ENCODE measurements at places on chromosomes 16 and 17.

- DNase-seq: no peak
Measured at GRCh38 chr16:57284209-57284951, at the start of gene PLLP. TSS of gene PLLP (minus strand) at chr16:57284672. CDS start at chr16:57284540, 132 bp downstream.

GRCh38 chr16:49754495-49755312, 101.2 kb downstream of the ZNF423 start:
- no peak for DNase-seq

DNA sequence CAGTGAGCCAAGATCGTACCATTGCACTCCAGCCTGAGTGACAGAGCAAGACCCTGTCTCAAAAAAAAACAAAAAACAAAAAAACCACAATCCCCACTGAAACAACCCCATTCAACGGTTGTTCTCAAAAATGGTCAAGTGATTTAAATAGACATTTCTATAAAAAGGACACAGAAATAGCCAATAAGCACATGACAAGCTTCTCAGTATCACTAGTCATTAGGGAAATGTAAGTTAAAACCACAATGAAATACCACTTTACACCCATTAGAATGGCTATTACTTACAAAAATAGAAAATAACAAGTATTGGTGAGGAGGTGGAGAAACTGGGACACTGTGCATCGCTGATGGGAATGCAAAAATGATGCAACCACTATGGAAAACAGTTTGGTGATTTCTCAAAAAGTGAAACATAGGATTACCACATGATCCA, 26.6 kb upstream of the MYLK3 start:
- no peak for DNase-seq

GRCh38 chr16:48860341-48860740, 250.4 kb upstream of the N4BP1 start:
- no peak for DNase-seq

- DNase-seq: no peak
Measured at GRCh38 chr17:349666-350065, 2.9 kb downstream of the RPH3AL start.

DNA sequence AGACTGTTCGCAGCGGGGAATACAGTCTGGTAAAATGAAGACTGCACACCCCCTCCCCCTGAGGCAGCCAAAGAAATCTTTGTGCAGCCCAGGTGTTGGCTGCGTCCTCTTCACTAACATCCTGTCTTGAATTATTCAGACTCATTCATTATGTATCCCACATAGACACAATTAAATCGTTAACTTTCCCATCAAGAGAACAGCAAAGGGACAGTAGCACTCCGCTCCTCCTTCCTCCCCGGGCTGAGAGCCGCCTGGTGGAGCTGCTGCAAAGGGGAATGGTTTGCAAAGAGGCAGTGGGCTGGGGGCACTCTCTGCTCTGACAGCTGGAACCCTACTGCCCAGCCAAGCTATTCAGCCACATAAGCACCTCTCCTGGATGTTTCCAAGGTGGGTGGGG, 290.0 kb upstream of the SOX9 start:
- DNase-seq: no peak

GRCh38 chr17:65085397-65085796, 28.9 kb upstream of the GNA13 start:
- no peak for DNase-seq

- DNase-seq: no peak
Measured at GRCh38 chr17:74768069-74768762, 7.9 kb downstream of the NAT9 start.

GRCh38 chr16:55498101-55498500, 10.8 kb upstream of the LPCAT2 start:
- DNase-seq: no peak

DNA sequence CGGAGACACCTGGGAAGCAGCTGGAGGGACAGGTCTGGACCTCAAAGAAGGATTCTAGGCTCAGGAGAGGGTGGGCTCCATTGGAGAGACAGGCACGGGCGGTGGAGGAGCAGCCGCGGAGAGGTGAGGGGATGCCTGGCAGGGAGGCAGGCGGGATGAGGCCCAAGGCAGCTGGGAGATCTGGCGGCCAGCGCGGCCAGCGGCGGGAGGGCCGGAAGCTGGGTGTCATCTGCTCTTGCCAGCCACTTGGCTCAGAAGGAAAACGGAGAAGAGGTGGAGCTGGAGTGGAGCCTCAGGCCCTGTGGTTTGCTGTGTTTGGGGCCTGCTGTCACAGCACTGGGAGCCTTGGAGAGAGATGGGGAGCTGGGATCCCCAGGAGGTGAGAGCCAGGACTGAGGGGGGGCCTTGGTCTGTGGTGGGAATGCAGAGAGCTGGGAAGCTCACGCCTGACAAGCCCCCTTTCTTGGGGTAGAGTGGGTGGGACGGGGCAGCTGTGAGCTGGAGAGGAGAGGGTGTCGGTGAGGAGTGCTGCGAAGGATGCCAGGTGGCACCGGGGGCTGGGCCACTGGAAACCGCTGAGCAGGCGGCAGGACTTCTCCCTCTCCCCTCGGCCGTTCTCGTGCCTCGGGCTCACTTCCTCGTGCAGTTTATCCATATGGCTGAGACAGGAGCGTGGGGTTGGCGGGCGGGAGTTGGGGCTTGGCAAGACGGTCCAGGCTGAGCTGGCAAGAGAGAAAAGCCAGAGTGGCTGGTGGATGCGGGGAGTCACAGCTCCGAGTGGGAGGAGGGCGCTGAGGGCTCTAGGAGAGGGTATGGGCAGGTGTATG, 8.0 kb downstream of the TBC1D24 start:
- peak; percentile 58 for DNase-seq

DNA sequence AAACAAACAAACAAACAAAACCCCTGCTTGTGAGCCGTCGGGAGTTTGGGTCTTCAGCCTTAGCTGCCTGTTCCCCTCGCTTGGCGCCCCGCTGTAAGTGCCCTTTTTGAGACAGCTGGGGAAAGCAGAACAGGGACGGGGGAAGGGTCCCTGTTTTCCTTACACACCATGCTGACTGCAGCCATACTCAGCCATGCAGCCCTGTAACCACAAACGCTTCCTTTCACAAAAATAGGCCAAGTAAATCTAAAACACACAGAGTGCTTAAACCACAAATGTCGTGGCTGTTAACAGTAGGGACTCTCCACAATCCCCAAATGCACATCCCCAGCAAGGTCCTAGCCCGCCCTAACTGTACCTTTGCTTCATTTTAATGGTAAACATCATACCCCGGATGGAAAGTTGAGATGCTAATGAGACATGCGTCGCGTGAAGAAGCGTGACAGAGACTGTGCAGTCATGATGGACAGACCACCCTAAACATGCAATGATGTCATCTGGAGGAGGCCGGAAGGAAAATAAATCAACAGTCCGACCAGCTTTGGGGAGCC, 129.9 kb downstream of the MGAT5B start:
- no peak for DNase-seq

DNA sequence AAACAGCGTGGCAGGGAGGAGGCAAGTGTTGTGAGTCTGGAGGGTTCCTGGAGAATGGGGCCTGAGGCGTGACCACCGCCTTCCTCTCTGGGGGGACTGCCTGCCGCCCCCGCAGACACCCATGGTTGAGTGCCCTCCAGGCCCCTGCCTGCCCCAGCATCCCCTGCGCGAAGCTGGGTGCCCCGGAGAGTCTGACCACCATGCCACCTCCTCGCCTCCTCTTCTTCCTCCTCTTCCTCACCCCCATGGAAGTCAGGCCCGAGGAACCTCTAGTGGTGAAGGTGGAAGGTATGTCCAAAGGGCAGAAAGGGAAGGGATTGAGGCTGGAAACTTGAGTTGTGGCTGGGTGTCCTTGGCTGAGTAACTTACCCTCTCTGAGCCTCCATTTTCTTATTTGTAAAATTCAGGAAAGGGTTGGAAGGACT, at the start of gene CD19:
Gene CD19 (plus strand): TSS at position 171 of the 425 bp plus-strand sequence. CDS start 30 bp downstream, at position 201.
- no peak for DNase-seq

DNA sequence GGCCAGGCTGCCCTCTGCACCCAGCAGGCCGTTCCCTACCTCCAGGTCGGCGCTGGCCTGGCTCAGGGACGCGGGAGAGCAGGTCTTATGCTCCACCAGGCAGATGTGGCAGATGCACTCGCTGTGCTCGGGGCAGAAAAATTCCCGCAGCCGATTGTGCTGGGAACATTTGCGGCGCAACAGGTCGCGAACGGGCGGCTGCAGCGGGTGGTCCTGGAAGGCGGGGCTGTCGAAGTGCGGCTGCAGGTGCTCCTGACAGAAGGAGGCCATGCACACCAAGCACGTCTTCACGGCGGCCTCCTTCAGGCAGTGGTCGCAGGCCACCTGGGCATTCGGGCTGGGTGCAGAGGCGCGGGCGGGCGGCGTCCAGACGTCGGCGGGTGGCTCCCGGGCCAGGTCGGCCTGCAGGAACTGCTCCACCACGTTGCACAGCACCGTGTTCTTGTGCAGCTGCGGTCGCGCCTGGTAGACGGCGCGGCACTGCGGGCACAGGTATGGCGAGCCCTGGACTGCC, 439 bp downstream of the TRIM25 start:
- DNase-seq: no peak

- no peak for DNase-seq
Measured at GRCh38 chr16:30394592-30395154, 547 bp upstream of the ZNF48 start.

DNA sequence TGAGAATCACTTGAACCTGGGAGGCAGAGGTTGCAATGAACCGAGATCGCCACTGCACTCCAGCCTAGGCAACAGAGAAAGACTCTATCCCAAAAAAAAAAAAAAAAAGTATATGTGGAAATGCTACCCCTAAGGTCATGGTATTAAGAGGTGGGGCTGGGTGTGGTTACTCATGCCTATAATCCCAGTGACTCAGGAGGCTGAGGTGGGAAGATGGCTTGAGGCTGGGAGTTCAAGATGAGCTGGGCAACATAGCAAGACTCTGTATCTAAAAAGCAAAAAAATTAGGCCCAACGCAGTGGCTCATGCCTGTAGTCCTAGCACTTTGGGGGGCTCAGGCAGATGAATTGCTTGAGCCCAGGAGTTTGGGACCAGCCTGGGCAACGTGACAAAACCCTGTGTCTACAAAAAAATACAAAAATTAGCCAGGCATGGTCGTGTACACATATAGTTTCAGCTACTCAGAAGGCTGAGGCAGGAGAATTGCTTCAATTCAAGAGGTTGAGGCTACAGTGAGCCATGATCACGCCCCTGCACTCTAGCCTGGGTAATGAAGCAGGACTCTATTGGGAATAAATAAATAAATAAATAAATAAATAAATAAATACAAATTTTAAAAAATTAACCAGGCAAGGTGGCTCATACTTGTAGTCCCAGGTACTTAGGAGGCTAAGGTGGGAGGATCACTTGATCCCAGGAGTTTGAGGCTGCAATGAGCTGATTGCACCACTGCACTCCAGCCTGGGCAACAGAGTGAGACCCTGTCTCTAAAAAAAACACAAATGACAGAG, 32.3 kb upstream of the NUFIP2 start:
- no peak for DNase-seq

- peak; percentile 50 for DNase-seq
Measured at GRCh38 chr16:3027983-3028715, 4.3 kb downstream of the THOC6 start.

GRCh38 chr17:45311401-45311759, 5.4 kb downstream of the MAP3K14 start:
- DNase-seq: no peak

All from NCI-H2029 treated with DMSO at 0.1 percent for 48 hours (cell line).